Stimulated activated CD4-positive, alpha-beta T cell treated with anti-CD3 and anti-CD28 coated beads, Interleukin-15, amount 100 ng/mL, for 48 hours (primary cell): ENCODE measurements at places on chromosomes 16 and 17.

DNA sequence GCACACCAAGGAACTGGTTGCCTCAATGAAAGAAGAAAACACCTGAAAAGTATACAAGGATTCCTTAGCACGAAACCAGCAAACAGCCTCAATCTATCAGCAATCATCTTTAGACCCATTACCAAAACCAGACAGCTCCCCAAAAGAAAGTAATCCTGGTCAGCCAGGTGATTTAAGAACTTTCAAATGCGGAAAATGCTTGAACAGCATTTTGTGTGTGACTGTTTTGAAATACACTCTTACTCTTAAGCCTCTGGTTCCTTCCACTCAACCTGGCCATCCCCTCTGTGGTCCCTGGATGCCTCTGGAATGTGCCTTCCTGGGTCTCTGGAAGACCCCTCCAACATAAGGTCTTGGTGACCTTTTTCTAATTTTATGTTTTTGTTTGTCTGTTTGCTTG, 70.5 kb upstream of the NOG start:
- no peak for DNase-seq

DNA sequence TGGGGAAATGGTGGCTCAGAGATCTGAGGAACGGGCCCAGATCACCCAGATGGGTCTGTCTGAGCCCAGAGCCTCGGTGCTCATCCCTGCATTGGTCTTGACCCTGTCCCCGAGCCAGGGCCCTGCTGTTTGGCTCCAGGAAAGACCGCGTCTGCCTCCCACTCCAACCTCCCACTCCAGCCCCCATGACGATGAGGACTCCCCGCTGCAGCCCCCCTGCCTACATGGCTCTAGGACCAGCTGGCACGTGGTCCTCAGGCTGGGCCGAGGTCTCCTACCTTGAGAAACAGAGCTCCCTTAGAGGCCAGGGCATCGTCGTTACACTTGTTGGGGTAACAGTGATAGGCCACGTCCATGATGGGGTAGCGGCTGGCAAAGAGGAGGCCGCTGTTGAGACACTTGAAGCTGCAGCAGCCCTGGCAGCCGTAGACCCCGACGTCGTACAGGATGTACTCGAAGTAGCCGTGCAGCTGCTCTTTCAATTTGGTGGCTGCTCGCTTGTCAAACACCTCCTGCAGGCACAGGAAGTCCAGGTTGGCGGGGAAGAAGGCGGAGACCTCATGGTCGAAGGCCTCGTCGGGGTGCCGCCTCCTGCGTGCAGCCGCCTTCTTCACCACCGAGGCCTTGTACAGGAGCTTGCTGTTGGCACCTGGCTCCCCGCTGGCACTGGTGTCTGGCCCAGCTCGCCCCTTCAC, 59.9 kb downstream of the PRMT7 start:
- DNase-seq = no peak

GRCh38 chr16:71559855-71560254, 17.0 kb downstream of the TAT start:
- no peak for DNase-seq

DNA sequence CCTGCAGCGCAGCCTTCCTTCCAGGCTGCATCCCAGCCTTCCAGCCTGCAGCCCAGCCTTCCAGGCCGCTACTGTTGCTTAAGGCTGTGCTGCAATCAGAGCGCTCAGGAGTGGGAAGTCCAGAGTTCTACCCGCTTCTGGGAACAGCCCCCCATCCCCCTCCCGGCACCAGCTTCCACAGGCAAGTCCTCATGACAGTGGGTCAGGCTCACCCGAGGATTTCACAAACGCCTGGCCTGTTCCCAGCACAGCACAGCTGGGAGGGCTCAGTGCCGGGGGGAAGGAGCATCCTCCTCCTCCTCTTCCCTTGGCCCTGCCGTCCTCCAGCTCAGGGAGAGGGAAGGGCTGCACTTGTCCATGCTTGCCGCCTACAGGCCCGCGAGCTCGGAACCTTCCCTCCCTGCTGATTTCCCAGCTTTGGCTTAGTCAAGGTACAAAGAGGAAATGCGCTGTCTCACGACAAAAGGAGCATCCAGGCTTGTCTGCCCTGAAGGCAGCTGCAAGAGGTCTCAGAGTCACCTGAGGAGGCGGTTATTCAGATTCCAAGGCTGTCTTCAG, 8.3 kb downstream of the SOCS3 start:
- DNase-seq = no peak

DNA sequence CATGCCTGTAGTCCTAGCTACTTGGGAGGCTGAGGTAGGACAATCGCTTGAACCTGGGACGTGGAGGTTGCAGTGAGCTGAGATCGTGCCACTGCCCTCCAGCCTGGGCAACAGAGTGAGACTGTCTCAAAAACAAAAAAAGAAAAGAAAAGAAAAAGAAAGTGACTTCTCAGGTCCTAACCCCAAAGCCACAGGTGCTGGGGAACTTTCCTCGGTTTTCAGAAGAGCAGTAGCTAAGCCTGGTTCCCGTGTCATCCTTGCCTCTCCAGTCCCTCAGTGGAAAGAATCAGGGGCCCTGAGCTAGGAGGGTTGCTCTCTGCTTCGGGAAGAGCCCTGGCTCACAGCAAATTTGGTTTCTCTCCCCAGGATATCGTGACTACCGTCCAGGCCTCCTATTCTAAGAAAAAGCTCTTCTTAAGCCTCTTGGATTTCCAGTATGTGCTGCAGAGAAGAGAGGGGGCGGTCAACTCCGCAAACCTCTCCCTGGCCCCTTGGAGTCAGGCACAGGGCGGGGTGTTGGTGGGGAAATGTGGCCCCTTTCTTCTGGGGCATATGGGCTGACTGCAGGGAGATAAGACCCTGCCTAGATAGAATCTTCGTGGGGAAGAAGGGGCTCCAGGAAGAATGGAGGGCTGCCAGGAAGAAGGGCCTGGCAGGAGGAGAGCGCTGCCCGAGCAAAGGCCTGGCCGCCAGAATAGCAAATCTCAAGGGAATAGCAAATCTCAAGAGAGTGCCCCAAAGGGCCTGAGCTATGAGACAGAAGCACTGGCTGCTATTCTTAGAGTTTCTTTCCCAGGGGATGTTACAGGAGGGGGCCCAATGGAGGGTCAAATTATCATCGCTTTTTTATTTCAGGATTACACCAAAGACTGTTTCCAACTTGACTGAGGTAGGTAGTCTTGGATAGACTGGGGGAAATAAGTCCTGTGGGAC, 8.3 kb upstream of the NLRC5 start:
- no peak for DNase-seq

DNA sequence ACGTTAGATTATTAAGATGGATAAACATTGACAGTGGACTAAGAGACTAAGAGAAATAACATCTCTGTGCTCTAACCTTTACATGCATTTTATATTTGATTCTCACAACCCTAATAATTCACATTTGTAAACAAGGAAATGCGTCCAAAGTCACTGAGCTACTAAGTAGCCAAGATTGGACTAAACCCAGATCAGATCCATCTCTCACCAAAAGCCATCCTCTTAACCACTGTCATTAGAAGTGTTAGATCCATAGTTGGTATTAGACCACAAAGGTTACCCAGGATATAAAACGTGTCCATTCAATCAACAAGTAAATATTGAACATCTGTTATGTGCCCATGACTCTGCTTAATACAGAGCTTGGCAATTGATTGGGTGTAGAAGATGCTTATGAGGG, 5.2 kb downstream of the HSD17B2 start:
- no peak for DNase-seq

GRCh38 chr17:4733073-4733531, 1.9 kb downstream of the MED11 start:
- no peak for DNase-seq

GRCh38 chr16:88649195-88649923, 1.5 kb downstream of the CYBA start:
- no peak for DNase-seq

- no peak for DNase-seq
These were observed 10.2 kb downstream of the PRR29 start for GRCh38 chr17:64008346-64008745.

- no peak for DNase-seq
These were observed 25.8 kb downstream of the WSB1 start for GRCh38 chr17:27319541-27320221.

- DNase-seq = no peak
These were observed 123.2 kb upstream of the ANKFN1 start for GRCh38 chr17:56030009-56030624.

DNA sequence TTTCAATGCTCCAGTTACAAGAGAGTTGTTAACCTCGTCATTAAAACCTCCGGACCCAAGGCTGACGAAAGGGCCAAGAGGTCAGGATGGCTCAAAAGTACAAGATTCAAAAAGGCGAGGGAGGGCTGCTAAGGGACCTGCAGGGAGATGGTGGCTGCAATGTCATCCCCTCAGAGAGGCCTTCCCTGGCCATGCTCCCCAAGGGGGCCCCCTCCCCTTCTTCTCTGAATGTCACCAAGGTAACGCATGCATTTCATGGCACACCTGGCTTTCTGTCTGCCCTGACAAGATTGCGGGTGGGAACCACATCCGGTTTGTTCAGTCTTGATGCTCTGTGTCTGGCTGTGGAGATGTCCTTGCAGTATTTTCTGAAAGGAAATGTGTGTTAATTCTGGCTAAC, 89.9 kb downstream of the C16orf78 start:
- peak; percentile 45 for DNase-seq

GRCh38 chr16:46651305-46651704, 30.1 kb upstream of the SHCBP1 start:
- no peak for DNase-seq

- no peak for DNase-seq
These were observed 70.5 kb downstream of the GAS7 start for GRCh38 chr17:10127819-10128425.

DNA sequence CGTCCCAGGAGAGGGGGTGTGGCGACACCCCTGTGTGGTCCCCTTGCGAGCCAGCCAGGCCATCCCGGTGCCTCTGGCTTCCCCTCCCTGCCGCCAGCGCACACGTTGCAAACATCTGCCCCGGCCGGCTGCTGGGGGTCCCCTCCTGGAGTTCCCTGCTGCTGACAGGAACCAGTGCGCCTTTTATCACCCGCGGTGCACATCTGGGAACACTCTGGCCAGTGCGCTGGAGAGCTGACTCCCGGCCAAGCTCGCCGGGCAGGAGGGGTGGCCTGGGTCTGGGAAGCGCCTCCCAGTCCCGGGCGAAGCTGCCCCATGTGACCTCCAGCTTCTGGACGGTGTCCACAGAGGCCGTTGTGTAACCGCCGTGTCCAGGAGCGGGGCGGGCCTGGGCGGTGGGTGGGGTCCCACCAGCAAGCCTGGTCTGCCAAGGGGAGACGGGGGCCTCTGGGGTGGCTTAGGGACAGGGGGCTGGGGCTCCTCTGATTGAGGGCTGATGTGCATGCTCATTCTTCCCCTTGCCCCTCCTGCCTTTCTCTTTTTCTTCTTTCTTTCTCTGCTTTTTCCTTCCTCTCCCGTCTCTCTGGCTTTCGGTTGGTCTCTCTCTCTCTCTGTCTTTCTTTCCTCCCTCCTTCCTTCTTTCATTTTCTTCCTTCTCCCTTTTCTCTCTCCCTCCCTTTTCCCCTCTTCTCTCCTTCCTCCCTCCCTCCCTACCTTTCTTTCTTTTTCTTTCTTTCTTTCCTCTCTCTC, 25.2 kb upstream of the CIBAR2 start:
- DNase-seq = no peak
